ENCODE measurements at places on chromosomes 1 and 21.
A peak's percentile ranks its signal among the peaks of the same experiment; 100 is the strongest.

- DNase-seq: no peak
Measured at GRCh38 chr21:28234326-28234725, 758.4 kb downstream of the LTN1 start.

DNA sequence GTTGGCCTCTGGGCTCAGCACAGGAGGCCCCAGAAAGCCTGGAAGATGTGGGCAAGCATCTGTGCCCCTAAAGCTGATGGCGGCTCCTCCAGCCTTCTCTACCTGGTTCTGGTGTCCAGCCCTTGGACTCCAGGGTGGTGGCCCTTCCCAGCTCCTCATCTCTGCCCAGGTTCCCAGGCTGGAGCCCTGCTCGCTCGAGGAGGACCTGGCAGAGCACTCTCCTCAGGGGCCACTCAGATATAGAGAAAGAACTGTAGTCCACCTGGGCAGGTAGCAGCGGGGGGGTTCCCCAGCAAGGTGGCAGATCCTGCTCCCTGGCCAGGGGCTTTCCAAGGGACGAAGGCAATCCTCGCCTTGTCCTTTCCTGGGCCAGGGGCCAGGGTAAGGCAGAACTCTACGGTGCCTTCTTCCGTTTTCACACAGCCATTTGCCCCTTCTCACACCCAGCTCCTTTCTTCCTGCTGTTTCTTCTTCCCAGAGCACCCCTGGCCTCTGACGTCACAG lies 18.9 kb downstream of the WNT4 start:
- no peak for DNase-seq

GRCh38 chr1:206909161-206909882 lies 12.1 kb downstream of the IL24 start:
- DNase-seq: no peak

- DNase-seq: peak; percentile 72
Measured at GRCh38 chr1:85109475-85109874, 61.2 kb upstream of the MCOLN3 start.

DNA sequence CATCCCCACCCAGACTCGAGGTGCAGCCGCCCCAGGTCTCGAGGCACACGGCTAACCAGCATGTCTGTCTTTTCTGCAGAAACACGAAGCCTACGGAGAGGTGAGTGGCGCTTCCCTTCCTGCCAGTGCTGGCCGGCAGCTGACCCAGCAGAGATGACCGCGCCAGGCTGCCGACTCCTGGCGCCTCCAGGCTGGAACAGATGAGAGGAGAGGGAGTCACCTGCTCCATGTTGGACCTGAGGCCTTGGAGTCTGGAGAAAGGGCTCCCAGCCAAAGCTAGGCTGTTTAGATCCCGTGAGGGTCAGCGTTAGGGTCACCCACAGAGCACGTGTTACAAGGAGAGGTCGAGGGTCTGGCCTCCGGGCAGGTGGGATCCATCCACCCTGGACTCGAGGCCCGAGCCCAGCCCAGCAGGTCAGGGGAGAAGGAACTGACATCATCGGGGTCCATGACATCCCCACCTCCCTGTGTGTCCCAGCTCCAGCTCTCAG lies 14.9 kb downstream of the COL6A2 start:
- DNase-seq: peak; percentile 0
